ENCODE measurements at places on chromosomes 6 and 20. TPM values are rescaled to one million over a fixed set of nuclear protein-coding genes. Genes with fewer than 3 reads are reported as not detected.

DNA sequence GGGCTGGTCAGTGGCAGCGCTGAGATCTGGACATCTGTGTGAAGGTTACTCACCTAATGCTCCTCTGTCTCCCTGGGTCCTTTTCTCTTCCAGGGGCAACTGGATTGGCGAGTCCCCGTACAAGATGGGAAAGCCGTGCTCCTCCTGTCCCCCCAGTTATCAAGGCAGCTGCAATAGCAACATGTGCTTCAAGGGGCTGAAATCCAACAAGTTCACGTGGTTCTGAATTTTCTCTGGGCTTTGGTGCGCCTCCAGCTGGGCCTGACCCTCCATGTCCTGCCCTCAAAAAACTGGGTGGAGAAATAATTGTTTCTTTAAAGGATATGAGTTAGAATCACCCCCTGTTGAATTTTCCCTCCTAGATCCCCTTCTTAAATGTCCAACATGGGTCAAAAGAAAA, 4.9 kb upstream of the HNF4A start:
- H3K4me3 ChIP-seq = no peak overlapping the region
- H3K27ac ChIP-seq = no peak overlapping the region

- H3K27ac ChIP-seq = no peak overlapping the region
- no peak overlapping the region for H3K4me3 ChIP-seq
- H3K27me3 ChIP-seq = no peaks in the 10 kb centered on the region
- H3K36me3 ChIP-seq = no peaks in the 10 kb centered on the region
- peaks cover 9% of the 10 kb centered on the region for H3K4me1 ChIP-seq
- DNase-seq = no peak
These were observed 116.4 kb upstream of the SLC22A16 start for GRCh38 chr6:110592765-110593164.

GRCh38 chr20:56801971-56802755, 173.1 kb downstream of the TFAP2C start:
- H3K4me3 ChIP-seq = no peak overlapping the region
- peaks cover 1% of the 10 kb centered on the region for H3K27me3 ChIP-seq
- no peaks in the 10 kb centered on the region for H3K36me3 ChIP-seq
- DNase-seq = no peak

DNA sequence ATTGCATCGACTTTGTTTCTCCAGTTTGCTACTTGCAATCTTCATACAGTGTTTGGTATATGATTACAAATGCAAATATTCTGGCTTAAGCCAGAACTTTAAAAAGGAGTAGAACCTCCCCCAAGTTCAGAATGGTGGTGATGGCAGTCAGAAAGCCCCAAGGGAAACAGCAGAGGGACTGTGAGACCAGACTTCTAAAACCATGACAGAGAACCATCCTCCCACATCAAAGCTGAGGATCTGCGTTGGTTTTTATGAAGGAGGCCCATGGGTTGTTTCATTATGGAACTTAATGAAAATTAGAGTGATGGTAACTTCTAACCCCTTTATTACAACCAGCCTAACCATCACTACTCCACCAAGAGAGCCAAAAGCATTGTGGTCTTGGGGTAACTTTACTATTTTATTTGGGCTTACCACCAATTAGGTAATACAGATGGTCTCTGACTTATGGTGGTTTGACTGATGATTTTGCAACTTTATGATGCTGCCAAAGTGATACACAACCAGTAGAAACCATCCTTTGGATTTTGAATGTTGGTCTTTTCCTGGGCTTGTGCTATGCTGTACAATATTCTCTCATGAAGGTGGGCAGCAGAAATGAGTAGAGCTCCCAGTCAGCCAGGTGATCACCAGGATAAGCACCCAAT, 10.9 kb upstream of the MRS2 start:
- DNase-seq = no peak
- H3K27ac ChIP-seq = no peak overlapping the region
- H3K27me3 ChIP-seq = peaks cover 2% of the 10 kb centered on the region
- no peak overlapping the region for H3K4me3 ChIP-seq

RIN2 gene
- polyA plus RNA-seq = not detected

DNA sequence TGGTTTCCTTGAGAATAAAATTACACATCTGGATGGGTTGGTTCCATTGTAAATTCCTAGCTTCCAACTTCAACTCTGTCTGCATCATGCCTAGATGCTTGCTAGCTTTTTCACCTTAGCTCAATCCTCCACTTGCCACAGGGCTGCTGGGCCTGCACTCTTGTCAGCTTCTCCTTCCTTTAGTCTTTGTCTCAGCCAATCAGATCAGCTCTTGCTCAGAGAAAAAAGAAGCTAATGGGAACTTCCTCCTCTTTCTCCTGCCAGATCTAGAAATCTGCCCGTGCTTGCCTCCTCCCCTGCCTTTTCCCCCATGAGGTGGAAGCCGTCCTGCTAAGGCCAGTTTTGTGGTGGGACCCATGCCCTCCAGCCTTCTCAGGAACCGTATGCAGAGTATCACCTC, 18.5 kb downstream of the RAE1 start:
- H3K27me3 ChIP-seq = no peaks in the 10 kb centered on the region
- peak overlapping the region; percentile 25 for H3K27ac ChIP-seq
- no peak overlapping the region for H3K4me3 ChIP-seq
- DNase-seq = no peak

DNA sequence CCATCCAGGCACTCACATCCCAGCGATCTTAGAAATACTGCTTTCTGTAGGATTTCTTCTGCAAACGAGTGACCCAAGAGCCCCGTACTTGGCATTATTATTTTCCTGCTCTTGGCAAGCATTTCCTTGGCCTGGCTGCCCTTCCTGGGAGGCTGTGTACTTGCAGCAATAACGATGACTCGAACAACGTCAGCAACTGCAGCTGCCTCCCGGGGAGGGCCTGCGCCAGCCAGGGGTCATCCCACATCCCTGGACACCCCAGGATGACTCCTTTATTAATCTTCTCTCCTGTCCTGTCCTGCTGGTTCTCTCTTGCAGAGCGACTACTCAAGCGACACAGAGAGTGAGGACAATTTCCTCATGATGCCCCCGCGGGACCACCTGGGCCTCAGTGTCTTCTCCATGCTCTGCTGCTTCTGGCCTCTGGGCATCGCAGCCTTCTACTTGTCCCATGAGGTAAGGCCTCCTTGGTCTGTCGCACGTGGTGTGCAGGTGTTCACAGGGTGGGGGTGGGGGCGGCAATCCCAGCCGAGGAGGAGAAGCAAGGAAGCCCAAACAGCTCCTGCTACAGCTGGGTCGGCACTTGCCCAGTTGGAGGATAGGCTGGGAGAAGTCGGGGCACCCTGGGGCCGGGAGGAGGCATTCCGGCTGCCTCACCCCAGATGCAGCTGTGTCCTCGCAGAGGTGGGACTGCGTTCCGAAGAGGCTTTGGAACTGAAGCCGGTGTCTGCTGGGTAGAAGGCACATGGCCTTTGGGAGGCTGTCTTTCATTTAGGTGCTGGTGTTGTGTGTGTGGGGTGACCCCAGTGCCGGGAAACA, 115.3 kb downstream of the SYNDIG1 start:
- no peaks in the 10 kb centered on the region for H3K4me1 ChIP-seq
- H3K4me3 ChIP-seq = no peak overlapping the region
- H3K27me3 ChIP-seq = peaks cover 2% of the 10 kb centered on the region
- no peaks in the 10 kb centered on the region for H3K36me3 ChIP-seq
- H3K27ac ChIP-seq = no peak overlapping the region

DNA sequence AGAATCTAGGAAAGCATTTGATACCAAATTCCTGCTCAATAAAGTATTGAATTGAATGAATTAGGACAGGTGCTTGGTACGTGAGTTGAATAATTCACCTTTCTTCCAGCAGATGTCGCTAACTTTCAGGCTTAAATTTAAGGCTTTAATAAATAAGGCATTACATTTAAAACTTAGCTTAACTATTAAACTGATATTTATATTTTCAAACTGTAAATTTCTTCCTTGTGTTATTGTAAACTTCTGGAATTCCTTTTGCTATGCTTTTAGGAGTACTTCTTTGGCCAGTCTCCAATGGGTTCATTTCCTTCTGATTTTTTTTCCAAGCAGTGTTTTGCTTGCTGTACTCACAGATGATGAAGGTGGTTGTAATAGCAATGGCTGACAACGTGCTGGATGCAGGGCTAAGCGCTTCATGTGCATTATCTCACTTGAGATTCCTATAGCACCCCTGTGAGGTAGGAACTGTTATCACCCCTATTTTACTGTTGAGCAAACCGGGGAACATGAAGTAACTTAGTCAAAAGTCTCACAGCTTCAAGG, 71.3 kb upstream of the SLC2A12 start:
- DNase-seq = peak; percentile 37
- no peaks in the 10 kb centered on the region for H3K4me1 ChIP-seq
- no peak overlapping the region for H3K27ac ChIP-seq
- H3K4me3 ChIP-seq = no peak overlapping the region
- no peaks in the 10 kb centered on the region for H3K27me3 ChIP-seq
- H3K36me3 ChIP-seq = no peaks in the 10 kb centered on the region

ADGRG6 gene
- not detected for polyA plus RNA-seq

GRCh38 chr6:139407718-139408222, 33.3 kb upstream of the CITED2 start:
- H3K4me3 ChIP-seq = no peak overlapping the region
- no peak overlapping the region for H3K27ac ChIP-seq
- no peak for DNase-seq
- no peaks in the 10 kb centered on the region for H3K36me3 ChIP-seq

- H3K27ac ChIP-seq = no peak overlapping the region
- no peak overlapping the region for H3K4me3 ChIP-seq
- peaks cover 2% of the 10 kb centered on the region for H3K27me3 ChIP-seq
- no peak for DNase-seq
- no peaks in the 10 kb centered on the region for H3K4me1 ChIP-seq
These were observed 214.8 kb upstream of the RNF24 start for GRCh38 chr20:4230185-4230584.

ZFP57 gene
- polyA plus RNA-seq = not detected

ZSCAN12 gene
- 1.6 TPM for polyA plus RNA-seq

ARMC12 gene
- 0.16 TPM for polyA plus RNA-seq

GRCh38 chr20:23749746-23750145, 989 bp downstream of the CST1 start:
- no peak overlapping the region for H3K27ac ChIP-seq
- H3K27me3 ChIP-seq = peaks cover 1% of the 10 kb centered on the region
- H3K4me3 ChIP-seq = no peak overlapping the region

DNA sequence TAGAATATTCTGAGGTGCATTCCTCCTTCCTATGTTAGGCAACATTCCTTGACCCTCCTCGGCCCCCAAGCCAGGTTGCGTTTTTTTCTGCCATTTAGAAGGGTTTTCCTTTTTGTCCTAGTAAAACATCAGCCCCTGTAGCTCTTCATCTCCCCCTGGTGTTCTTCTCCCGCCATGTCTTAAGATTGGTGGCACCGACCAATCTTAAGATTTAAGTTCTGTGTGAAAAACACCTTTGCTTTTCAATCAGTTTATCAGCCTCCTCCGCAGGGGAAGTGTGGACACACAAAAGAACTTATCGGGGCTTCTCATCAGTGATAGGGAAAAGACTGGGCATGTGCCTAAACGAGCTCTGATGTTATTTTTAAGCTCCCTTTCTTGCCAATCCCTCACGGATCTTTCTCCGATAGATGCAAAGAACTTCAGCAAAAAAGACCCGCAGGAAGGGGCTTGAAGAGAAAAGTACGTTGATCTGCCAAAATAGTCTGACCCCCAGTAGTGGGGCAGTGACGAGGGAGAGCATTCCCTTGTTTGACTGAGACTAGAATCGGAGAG, 719 bp upstream of the EDN1 start:
- peak; percentile 14 for DNase-seq
- no peaks in the 10 kb centered on the region for H3K36me3 ChIP-seq
- H3K27ac ChIP-seq = no peak overlapping the region
- H3K27me3 ChIP-seq = peaks cover 25% of the 10 kb centered on the region
- H3K4me3 ChIP-seq = peak overlapping the region; percentile 82

GRCh38 chr20:5508044-5508443, 191.3 kb upstream of the PROKR2 start:
- no peaks in the 10 kb centered on the region for H3K36me3 ChIP-seq
- H3K27ac ChIP-seq = no peak overlapping the region
- peaks cover 21% of the 10 kb centered on the region for H3K4me1 ChIP-seq
- DNase-seq = no peak
- H3K4me3 ChIP-seq = no peak overlapping the region

DNA sequence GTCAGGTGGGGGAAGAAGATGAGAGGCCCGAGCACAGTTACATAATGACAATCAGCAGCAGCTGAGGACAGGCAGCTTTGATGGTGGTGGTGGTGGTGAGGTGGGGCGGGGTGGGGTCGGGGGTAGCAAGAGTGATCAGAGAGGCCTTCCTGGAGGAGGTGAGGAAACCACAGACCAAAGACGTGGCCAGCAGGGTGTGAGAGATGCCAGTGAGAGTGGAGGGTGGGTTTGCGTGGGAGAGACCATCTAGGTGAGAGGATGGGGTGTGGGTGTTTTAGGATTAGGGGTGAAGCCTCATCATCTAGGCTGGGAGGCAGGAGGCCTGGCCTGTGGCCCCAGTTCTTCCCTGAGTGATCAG, 76.0 kb upstream of the TOX2 start:
- DNase-seq = peak; percentile 24
- H3K27ac ChIP-seq = no peak overlapping the region
- H3K36me3 ChIP-seq = no peaks in the 10 kb centered on the region
- H3K4me3 ChIP-seq = peak overlapping the region; percentile 53
- H3K4me1 ChIP-seq = peaks cover 27% of the 10 kb centered on the region

DNA sequence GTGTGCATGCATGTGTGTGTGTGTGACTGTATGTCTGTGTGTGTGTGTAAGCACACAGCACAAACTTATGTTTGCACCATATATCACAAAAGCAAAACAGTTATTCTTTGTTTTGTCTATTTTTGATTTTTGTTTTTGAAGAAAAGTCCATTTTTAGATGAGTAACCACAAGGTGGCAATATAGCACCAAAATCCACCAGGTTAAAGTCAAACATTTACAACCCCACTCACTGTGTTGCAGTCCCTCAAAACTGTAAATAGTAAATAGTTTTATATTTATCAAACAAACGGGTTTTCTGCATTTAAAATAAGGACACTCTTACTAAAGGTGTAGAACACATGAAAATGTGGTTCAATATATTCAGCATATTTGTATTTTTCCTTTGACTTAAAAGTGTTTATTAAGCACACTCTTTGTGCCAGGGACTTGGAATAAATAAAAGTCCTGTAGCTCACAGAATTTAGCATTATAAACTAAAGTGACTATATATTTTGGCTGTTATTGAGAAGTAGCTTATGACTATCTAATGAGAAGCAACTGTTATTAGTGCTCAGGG, 118.5 kb downstream of the GFRAL start:
- DNase-seq = no peak
- no peaks in the 10 kb centered on the region for H3K4me1 ChIP-seq
- no peaks in the 10 kb centered on the region for H3K27me3 ChIP-seq
- no peaks in the 10 kb centered on the region for H3K36me3 ChIP-seq
- no peak overlapping the region for H3K27ac ChIP-seq
- H3K4me3 ChIP-seq = no peak overlapping the region

- H3K4me3 ChIP-seq = no peak overlapping the region
- H3K27ac ChIP-seq = no peak overlapping the region
- no peaks in the 10 kb centered on the region for H3K36me3 ChIP-seq
- peaks cover 18% of the 10 kb centered on the region for H3K4me1 ChIP-seq
These were observed 171.7 kb downstream of the BACH2 start for GRCh38 chr6:90124874-90125510.
